ENCODE measurements at places on chromosomes 6 and 20.
A peak's percentile ranks its signal among the peaks of the same experiment; 100 is the strongest.

DNA sequence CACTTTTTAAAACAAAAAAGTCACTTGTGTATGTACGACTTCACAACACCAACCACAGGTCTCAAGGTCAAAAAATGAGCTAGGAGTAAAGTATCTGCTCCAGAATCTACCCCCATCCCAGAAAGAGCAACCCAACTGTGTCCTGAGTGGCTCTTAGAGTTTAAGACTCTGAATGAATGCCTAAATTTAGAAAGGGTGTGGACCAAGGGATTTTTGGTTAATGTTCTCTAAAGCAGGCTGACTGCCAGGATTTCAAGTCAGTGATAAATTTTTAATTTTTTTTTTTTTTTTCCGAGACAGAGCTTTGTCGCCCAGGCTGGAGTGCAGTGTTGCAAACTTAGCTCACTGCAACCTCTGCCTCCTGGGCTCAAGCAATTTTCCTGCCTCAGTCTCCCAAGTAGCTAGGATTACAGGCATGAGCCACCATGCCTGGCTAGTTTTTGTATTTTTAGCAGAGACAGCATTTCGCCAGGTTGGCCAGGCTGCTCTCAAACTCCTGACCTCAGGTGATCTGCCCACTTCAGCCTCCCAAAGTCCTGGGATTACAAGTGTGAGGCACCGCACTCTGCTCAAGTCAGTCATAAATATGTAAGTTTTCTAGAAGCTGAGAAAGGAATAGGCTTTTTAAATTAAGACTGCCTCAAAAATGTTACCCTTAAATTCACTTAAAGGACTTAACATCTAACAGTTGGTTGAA lies 20.2 kb downstream of the STAU1 start:
- no peak for DNase-seq

- DNase-seq = no peak
These were observed 138.0 kb downstream of the UTRN start for GRCh38 chr6:144423167-144423566.

- DNase-seq = no peak
These were observed 48.2 kb upstream of the FAM50B start for GRCh38 chr6:3800850-3801591.

DNA sequence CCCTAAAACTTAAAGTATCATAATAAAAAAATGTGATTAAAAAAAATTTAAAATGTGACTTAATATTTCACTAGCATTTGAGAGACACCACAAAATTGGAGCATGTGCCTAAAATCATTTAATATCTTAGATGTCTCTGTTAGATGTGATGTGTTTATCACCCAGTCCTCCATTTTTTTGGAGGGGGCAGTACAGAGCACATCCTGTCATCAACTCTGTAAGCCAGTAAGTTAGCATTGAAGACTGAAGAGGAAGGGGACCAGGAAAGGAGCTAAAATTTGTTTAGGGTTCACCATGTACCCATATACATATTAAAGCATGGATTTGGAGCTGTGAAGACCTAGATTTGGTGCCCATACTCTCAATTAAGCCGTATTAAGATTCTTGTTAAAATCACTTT lies 30.7 kb upstream of the ADIG start:
- DNase-seq = no peak

DNA sequence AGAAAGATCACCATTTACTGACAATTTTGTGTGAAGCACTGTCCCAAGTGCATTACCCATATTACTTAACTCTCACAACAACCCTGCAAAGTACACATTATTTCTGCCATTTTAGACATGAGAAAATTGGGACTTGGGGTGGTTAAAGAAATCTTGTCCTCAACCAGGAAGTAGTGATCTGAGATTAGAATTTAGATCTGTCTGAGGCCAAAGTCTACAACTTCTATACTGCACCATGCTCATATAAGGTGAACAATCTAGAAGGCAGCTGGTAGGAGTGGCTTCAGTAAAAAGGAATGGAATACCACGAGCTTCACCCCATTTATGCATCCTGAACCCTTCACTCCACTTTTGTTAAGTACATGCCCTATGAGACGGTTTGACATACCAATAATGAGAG lies 87.6 kb downstream of the QRSL1 start:
- no peak for DNase-seq

- no peak for DNase-seq
These were observed 19.9 kb downstream of the RIN2 start for GRCh38 chr20:19777981-19778380.

DNA sequence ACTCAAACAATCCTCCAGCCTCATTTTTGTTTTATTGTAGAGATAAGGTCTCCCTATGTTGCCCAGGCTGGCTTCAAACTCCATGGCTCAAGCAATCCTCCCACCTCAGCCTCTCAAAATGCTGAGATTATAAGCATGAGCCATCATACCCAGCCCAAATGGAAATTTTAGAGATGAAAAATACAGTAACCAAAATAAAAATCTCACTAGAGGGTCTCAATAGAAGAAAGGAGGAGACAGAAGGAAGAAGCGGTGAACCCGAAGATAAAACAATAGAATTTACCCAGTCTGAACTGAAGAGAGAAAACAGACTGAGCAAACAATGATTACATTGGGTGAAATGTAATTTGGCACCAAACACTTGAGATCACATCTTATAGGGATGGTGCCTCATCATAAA lies 16.7 kb upstream of the OLIG3 start:
- DNase-seq = no peak

GRCh38 chr20:53890443-53891305 lies 179.7 kb downstream of the BCAS1 start:
- DNase-seq = no peak

DNA sequence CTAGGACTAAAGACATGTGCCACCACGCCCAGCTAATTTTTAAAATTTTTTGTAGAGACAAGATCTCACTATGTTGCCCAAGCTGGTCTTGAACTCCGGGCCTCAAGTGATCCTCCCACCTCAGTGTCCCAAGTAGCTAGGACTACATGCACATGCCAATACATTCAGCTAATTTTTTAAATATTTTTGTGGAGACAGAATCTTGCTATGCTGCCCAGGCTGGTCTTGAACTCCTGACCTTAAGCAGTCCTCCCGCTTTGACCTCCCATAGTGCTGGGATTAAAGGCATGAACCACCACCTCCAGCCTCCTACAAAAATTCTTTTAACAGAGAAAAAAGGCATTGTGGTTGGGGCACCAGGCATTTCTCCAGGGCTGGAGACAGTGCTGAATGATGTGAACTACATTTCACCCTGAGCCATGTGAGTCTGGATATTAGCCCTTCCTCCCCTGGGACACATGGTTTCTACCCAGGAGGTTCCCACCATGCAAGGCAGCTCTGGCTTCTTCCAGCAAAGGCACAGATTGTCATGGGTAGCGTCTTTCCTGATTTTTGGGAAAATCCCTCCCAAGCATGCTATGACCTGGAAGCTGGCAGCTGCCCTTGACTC lies 36.3 kb upstream of the CMTR1 start:
- DNase-seq = no peak

DNA sequence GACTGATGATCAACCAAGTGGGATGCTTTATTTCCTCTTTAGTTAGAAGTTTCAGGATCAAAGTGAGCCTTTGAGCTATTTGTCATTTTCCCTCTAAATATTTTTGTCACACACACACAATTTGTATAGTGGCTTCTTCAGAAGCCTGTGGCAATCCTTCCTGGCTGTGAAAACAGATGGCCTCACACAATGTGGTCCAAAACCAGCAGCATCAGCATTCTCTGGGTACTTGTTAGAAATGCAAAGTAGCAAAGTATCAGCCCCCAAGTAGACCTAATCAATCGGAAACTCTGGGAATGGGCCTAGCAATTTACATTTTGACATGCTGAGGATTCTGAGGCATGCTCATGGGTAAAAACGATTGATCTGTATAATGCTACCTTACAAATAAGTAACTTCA lies 115.9 kb downstream of the PAX1 start:
- DNase-seq = no peak

DNA sequence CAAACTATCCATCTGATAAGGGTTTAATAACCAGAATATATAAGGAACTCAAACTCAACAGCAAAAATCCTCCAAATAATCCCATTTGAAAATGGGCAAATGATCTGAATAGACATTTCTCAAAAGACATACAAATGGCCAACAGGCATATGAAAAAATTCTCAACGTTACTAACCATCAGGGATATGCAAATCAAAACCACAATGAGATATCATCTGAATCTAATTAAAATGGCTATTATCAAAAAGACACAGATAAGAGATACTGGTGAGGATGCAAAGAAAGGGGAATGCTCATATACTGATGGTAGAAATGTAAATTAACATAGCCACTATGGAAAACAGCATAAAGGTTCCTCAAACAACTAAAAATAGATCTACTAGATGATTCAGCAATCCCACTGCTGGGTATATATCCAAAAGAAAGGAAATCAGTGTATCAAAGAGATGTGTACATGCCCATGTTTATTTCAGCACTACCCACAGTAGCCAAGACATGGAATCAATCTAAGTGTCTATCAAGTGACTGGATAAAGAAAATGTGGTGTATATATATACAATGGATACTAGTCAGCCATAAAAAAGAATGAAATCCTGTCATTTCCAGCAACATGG lies 6.1 kb upstream of the BRD2 start:
- no peak for DNase-seq

DNA sequence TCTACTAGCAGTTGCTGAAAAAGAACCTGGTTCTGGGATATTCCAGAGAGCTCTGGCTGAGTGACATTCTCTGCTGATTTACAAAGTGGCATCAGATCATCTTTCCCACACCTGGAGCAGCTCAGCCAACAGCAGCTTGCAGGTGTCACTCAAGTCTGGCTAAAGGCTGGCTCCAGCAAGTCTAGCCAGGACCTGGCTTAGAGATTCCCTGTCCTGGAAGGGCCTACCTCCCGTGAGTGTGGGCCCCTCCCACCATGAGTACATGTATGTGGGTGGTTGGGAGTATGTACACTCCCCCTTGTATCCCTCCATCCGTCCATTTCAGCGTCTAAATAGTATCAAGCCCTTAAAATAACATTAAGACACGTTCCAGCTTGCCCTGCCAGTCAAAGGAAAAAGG lies 539.3 kb upstream of the ID4 start:
- no peak for DNase-seq

GRCh38 chr6:52186075-52186474 lies at the start of gene IL17A:
Gene IL17A, plus strand, starts transcription at chr6:52186375. Its CDS starts 57 bp downstream, at chr6:52186432.
- no peak for DNase-seq

- DNase-seq = no peak
These were observed 425.3 kb downstream of the KIF16B start for GRCh38 chr20:16147916-16148315.

- no peak for DNase-seq
These were observed 223.7 kb upstream of the QKI start for GRCh38 chr6:163190786-163191185.

DNA sequence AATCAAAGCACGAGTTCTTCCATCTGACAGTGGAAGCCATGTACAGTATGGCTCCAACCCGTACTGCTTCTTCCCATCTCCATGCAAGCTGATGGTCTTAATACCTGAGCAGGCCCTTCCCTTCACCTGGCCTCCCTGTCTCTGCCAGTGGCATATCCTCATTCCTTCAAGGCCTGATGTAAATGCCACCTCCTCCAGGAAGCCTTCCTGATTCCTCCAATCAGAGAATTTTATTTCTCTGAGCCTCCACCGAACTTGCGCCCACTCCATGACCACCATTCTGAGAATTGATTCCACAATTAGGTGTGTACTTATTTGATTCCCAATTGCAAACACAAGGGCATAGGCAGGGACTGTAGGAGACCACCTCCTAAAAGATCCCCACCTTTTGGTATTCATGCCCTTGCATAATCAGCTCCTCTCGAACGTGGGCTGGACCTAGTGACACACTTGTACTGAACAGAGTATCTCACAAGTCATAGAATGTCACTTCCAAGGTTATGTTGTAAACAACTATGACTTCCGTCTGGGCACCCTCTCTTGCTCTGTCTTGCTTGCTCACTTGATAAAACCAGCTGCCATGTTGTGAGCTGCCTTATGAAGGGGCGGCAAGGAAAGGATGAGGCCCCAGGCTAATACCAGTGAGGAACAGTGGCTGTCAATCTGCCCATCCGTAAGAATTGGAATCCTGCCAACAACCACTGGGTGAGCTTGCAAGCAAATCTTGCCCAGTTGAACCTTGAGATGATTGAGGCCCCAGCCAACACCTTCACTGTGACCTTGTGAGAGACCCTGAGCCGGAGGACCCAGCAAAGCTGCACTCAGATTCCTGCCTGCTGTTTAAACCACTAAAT lies 38.8 kb downstream of the CPNE5 start:
- DNase-seq = no peak

- no peak for DNase-seq
These were observed 1.4 kb downstream of the LRFN2 start for GRCh38 chr6:40585651-40586269.

DNA sequence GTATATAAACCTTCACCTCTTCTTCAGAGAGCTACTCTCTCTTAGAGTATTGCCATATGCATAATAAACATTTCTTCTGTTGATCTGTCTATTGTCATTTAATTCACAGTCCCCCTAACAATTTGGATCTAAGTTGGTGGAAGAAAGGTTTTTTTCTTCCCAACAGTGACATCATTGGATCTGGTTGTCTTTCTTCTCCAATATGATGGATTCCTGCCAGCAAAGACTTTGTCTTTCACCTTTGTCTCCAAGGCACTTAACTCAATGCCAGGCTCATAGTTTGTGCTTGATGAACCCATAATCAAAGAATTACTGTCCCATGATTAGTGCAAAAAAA lies 39.6 kb downstream of the ABHD12 start:
- no peak for DNase-seq

DNA sequence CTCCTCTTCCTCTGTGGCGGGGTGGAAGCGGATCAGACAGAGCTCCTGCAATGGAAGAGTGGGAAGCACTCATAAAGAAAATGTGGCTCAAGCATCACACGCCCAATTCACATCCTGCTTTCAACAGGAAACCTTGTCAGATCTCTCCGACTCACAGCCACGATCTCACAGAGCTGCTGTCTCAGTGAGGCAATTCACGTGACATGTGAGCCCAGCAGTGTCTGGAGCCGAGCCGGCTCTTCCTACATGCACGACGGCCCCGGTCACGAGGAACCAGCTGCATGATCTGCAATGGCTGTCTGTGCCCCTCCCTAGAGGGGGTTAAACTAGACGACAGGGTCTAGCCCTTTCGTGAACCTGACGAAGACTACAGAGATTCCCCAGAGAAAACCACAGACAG lies 29.5 kb upstream of the TCFL5 start:
- DNase-seq = no peak

GRCh38 chr6:130961148-130961547 lies 101.9 kb downstream of the EPB41L2 start:
- peak; percentile 44 for DNase-seq
